Airway epithelial cell (primary cell): ENCODE measurements at places on chromosomes 5 and 9. TPM values are rescaled to one million over a fixed set of nuclear protein-coding genes. Genes with fewer than 3 reads are reported as not detected.

UHRF2 gene
- total RNA-seq: 26.7 and 34.3 TPM in 2 replicates

OR13C5 gene
- not detected in 2 replicates for total RNA-seq

LRRC19 gene
- not detected in 2 replicates for total RNA-seq

ANKRD55 gene
- not detected in 2 replicates for total RNA-seq

SLCO6A1 gene
- total RNA-seq: 0.14 TPM in 1 of 2 replicates, not detected in the other

SPINK13 gene
- total RNA-seq: not detected in 2 replicates
